ENCODE measurements at places on chromosomes 4 and X. TPM values are rescaled to one million over a fixed set of nuclear protein-coding genes. Genes with fewer than 3 reads are reported as not detected.
A peak's percentile ranks its signal among the peaks of the same experiment; 100 is the strongest.

Gene PLXNB3
- 1.8 TPM for polyA plus RNA-seq

Gene NLRP2B
- 0.05 TPM for polyA plus RNA-seq

Gene ERVMER34-1
- polyA plus RNA-seq: 4.5 TPM

Gene ADGRL3
- polyA plus RNA-seq: 24.3 TPM

Gene SASH3
- polyA plus RNA-seq: 1.8 TPM

Gene CXXC4
- 6.9 TPM for polyA plus RNA-seq

Gene CXorf49
- polyA plus RNA-seq: not detected

Gene SLC10A7
- 16.4 TPM for polyA plus RNA-seq

Gene CCDC149
- polyA plus RNA-seq: 16.4 TPM

Gene PABPC4L
- 8.1 TPM for polyA plus RNA-seq

GRCh38 chrX:402857-403256 lies 16.1 kb upstream of the PPP2R3B start:
- no peak for DNase-seq

DNA sequence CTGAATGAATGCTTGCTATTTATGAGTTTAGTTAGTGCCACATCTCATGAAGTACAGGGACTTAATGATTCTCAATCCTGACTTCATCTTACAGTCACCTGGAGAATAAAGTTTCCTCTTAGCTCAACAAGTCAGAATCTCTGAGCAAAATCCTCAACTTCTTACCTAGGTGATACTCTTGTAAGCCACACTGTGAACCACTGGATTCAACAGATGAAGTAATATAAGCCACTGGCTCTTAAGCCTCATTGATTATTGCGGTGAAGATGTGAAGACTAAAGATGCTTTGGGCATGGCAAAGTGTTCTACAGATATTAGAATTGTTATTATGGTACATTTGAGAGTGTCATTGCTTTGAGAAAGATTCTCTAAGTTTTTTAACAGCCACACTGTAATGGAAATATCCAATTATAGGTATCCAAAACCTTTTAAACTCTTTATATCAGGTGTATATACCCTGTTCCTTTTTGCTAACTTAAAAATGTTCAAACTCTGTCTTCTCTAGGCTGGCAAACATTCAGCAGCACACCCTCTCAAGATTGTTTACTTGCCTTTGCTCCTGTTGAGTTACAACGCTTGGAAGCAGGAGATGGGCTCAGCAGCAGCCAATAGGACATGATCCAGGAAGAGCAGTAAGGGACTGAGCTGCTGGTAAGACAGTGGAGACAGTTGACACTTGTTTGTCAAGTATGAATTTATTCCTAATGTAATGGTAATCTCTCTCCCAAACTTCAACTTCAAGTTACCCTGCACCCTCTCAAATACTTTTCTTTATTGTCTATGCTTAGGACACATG lies 43.4 kb downstream of the TET2 start:
- no peak for DNase-seq

- no peak for DNase-seq
Measured at GRCh38 chrX:117987373-117987772, 129.2 kb downstream of the KLHL13 start.

GRCh38 chr4:184292877-184293276 lies 75.2 kb upstream of the ENPP6 start:
- no peak for DNase-seq

GRCh38 chrX:77434962-77435361 lies 12.2 kb upstream of the FGF16 start:
- DNase-seq: no peak

DNA sequence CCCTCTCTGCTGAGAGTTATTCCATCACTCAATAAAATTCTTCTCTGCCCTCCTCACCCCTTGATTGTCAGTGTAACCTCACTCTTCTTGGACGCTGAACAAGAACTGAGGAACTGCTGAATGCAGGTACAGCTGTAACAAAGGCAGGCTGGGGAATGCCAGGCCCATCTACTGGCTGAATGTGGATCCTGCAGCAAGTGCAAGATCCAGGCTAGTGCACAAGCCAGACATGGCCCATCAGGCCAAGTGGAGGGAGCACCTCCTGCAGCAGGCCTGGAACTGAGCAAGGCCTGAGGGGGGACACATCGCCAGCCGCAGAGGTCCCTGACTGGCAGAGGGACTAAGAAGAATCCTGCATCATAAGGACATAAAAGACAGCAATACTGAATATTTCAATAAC lies 411.8 kb upstream of the PCDH10 start:
- DNase-seq: no peak

DNA sequence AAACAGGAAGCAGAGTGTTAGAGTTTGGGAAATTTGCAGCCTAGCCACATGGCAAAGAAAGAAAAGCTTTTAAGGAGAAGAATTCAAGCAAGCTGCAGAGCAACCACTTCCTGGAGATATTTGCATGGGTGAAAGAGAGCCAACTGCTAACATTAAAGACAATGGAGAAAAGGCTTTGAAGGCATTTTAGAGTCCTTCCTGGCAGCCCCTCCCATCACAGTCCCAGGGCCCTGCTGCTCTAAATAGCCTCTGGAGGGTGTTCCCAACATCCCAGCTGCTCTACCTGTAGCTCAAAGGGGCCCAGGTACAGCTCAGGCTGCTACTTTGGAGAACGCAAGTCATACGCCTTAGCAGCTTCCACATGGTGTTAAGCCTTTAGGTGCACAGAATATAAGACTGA lies 235.9 kb upstream of the FMR1 start:
- no peak for DNase-seq

- DNase-seq: no peak
Measured at GRCh38 chrX:120350450-120351138, 11.3 kb upstream of the ATP1B4 start.

- DNase-seq: no peak
Measured at GRCh38 chr4:5292101-5292500, 240.8 kb downstream of the STK32B start.

GRCh38 chr4:112956484-112956896 lies 93.0 kb upstream of the ANK2 start:
- no peak for DNase-seq

- no peak for DNase-seq
Measured at GRCh38 chr4:130424211-130424610, 1328.3 kb downstream of the C4orf33 start.

- DNase-seq: peak; percentile 64
Measured at GRCh38 chrX:12949927-12950656, 24.8 kb upstream of the TMSB4X start.

- peak; percentile 30 for DNase-seq
Measured at GRCh38 chrX:74383611-74384010, 37.7 kb upstream of the SLC16A2 start.

GRCh38 chr4:111454961-111455360 lies 690.3 kb upstream of the FAM241A start:
- no peak for DNase-seq

DNA sequence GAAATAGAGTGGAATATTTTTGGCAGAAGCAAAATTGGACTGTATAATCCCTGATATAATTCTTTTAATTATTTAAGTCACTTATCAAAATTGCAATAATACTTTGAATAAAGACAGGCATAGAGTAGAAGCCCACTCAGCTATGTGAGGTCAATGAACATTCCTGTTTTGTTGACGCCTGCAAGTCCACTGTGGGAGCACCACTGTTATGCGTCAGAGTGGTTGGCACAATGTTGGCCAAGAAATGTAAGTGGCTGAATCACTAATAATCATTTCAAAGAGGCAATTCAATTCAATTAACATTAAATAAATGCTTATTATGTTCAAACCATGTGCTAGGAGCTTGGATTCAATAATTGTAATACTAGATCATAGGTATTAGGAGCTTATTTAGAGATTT lies 221.0 kb downstream of the SPCS3 start:
- no peak for DNase-seq

DNA sequence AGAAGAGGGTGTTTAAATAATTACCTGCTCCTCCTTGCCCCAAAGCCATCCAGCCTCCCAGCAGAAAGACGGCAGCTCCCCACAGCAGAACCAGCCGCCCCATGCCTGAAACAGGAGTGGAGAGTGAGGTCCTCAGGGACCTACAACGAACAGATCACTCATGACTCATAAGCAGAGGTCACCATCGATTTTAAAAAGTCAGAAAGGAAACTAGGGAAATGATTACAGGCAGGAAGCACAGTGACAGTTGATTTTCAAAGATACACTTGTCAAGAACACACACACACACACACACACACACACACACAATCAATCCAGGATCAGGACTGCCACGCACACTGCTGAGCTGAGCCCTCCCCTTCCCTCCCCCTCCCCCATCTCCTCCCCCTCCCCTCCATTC lies at the start of gene CRLF2:
CRLF2 (minus strand) TSS at position 118 of the 400 bp plus-strand sequence; CDS start at position 103, 15 bp downstream.
- no peak for DNase-seq

GRCh38 chrX:8237718-8238117 lies 66.7 kb upstream of the VCX2 start:
- DNase-seq: no peak

GRCh38 chr4:123397144-123398065 lies 810 bp downstream of the SPRY1 start:
- DNase-seq: peak; percentile 62

DNA sequence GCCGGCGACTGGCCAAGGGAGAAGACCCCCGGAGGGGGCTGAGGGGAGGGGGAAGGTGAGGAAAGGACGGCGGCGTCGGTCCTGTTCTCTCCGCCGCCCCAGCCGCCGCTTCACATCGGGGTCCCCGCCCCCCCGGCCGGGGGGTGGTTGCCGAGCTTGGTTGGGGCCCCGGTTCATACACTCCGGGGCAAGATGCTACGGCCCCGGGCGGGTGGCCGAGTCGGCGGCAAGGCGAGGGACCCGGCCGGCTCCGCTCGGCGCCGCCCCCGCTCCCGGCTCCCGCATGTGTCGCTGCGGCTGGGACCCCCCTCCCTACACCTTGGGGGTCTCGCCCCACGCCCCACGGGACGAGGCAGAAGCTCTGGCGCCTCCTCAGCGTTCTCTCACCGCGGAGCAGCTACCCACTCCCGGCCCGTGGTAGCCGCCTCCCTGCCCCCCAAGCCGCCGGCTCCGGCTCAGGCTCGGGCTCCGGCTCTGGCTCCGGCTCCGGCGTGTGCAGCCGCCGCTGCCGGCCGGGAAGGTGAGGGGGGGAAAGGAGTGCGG lies 461 bp downstream of the FBXW7 start:
- no peak for DNase-seq

DNA sequence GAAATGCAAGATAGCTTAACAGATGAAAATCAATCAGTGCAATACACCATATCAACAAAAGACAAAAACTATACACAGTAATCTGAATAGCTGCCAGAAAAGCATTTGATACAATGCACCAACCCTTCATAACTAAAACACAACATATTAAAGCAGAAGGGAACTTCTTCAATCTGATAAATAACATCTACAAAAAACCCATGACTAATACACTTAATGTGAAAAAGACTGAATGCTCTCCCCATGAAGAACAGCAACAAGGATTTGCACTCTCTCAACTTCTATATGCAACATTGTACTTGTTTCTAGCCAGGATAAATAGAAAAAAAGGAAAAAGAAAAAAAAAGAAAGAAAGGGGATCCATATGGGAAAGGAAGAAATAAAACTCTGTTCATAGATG lies 139.7 kb downstream of the RBM47 start:
- DNase-seq: no peak

DNA sequence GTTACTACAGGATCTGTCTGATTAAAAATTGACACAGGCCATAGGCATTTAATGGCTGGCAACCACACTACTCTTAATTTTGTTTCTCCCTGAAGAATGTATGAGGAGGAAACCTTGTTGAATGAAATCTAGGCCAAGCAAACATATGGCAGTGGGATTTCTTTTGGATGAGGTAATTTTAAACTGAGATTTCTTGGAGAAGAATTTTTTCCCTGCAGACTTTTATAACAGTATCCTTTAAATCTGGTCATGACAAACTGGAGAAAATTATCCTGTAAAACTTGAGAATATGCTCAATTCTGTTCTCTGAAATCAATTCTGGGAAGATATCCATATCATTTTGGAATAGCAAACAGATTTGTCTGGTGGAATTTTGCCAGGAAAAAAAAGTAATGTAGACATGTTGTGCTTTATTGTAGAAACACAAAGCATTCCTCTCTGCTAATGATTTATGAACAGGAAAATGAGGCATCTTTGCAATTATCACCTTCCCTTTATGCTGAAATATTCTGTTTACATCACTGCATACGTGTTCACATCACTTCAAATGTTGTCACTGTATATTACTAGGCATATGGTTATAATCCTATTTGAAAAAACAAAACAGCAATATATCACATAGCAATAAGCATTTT lies 108.3 kb upstream of the ARSJ start:
- no peak for DNase-seq

GRCh38 chr4:38523524-38524448 lies 140.2 kb upstream of the KLF3 start:
- DNase-seq: no peak

DNA sequence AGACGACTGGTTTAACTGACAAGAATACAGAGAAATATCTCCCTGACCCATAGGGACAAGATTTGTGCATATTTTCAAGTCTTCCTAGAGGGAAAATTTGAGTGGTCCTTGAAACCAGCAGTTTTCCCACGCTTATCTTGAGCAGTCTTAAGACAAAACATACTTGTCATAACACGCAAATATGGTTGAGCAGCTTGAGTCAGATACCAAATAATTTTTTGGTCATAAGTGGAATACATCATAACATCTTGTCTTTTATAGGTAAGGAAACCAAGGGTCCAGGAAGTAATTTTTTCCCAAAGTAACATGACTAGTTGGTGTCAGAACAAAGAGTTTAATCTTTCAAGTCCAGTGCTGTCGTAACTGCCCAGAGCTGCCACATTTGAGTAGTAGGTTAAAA lies 50.5 kb downstream of the MOSPD2 start:
- no peak for DNase-seq

GRCh38 chr4:84490663-84491062 lies 8.4 kb downstream of the NKX6-1 start:
- no peak for DNase-seq

GRCh38 chr4:119785963-119786362 lies 157.4 kb upstream of the PDE5A start:
- DNase-seq: peak; percentile 2

DNA sequence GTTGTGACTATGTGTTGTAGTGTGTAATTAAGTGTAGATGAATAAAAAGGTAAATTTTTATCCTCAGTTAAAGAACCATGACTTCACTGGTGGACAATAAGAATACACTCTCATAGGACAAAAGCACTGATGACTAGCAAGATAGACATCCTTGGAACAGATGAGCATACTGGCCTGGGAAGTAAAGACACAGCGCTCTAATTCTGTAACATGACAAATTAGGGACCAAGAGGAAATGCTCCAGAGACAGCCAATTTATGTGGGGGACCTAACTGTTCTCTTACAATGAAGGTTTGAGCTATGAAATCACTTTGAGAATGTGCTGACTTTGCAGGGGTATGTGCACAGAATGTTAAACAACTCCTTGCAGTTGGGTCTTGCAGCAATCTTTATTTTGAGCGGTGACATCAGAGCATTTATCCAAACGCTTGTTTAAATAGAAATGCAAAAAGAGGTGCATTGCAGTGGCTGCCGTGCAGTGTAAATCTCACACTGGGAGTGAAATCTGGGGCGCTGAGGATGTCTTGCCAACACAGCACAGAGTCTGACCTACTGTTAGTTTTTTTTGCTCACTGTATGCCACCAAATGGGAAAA lies 109.3 kb downstream of the MAGEC2 start:
- no peak for DNase-seq

All from renal pelvis (tissue), 12 donors.